Activated T-helper 17 cell treated with anti-CD3 and anti-CD28 coated beads, Interleukin-2, amount 50 U/mL, for 72 hours (primary cell): ENCODE measurements at places on chromosomes 12 and 14.

DNA sequence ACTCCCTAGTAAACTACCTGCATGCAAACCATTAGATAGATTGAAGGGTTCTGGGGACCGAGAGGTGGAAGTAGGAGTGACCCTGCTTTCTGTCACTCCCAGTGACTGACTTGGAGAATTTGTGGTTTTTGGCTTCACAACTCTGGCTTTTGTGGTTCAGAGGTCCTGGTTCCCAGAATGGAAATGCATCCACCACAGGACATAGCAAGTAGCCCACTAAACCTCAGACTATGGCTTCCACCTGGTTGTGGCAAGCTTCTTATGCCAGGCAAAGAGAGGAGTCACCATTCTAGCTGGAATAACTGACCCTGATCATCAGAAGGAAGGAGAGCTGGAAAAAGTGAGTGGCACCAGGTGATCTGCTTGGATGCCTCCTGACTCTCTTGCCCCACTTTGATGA lies 162.4 kb upstream of the TMEM260 start:
- no peak for ATAC-seq

DNA sequence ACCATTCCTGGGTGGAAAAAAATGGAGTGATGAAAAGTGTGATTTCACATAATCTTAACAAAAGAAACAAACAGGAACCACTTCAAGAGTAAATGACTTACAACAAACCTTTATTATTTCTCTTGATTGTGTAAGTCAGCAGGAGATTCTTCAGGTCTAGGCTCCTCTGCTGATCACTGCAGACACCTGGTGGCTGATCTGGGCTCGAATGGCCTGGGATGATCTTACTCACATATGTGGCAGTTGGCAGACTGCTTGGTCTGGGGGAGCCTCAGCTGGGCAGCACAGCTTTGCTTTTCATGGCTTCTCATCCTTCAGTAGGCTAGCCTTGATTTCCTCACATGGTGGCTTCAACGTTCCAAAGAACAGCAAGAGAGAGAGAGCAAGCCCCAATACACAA lies 215.4 kb upstream of the PRICKLE1 start:
- no peak for ATAC-seq

GRCh38 chr12:129530984-129531383 lies 372.8 kb downstream of the TMEM132D start:
- ATAC-seq: no peak

DNA sequence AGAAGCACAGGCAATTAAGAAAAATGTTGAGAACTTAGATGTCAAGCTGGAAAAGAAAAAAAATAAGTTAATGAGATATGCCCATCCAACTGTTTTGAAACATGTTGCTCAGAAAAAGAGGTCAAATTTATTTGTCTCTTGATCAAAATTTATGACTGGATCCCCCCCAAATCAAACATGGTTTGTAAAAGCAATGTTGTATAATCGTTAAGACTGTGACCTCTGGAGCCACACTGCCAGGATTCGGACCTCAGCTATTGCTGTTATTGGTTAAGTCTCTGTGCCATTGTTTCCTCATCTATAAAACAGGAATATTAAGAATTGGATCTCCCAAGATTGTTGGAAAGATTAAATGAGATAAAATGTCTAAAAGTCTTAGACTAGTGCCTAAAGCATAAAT lies 51.9 kb upstream of the LRRK2 start:
- ATAC-seq: no peak

DNA sequence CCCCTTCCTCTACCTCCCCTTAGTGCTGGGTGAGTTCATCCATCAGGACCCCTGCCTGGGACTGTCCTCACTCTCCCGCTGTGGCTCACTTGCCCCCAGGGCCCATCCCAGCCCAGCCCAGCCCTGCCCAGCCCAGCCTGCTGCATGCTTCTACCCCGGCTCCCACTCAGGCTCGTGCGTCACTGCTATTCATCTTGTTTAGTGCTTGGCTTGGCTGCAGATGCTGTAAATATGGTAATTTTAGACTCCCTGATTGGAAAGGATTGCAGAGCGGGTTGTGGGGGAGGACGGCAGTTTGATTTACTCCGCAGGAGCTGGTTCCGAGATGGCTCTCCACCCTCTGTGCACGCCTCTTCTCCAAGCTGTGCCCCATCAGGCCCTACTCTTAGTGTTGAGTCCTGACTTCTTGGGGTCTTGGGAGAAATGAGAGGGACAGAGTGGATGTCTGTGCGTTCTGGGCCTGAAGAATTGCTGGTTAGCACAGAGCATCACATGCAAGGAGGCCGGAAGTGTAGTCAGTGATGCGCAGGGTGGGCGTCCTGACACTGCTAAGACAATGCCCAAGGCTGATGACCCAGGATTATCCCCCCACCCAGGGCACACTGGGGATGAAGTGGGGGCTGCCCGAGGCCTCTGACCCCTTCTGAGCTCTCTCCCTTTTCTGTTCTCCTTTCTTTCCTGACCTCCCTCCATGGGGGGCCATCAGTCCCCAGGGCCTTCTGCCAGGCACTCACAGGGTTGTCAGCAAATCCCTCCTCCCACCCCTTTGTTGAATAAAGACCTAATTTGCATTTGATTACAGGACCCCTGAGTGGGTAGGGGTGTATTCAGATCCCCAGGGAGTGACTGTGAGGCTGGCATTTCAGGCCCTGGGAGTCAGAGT lies 244.4 kb downstream of the ZFP36L1 start:
- ATAC-seq: no peak

DNA sequence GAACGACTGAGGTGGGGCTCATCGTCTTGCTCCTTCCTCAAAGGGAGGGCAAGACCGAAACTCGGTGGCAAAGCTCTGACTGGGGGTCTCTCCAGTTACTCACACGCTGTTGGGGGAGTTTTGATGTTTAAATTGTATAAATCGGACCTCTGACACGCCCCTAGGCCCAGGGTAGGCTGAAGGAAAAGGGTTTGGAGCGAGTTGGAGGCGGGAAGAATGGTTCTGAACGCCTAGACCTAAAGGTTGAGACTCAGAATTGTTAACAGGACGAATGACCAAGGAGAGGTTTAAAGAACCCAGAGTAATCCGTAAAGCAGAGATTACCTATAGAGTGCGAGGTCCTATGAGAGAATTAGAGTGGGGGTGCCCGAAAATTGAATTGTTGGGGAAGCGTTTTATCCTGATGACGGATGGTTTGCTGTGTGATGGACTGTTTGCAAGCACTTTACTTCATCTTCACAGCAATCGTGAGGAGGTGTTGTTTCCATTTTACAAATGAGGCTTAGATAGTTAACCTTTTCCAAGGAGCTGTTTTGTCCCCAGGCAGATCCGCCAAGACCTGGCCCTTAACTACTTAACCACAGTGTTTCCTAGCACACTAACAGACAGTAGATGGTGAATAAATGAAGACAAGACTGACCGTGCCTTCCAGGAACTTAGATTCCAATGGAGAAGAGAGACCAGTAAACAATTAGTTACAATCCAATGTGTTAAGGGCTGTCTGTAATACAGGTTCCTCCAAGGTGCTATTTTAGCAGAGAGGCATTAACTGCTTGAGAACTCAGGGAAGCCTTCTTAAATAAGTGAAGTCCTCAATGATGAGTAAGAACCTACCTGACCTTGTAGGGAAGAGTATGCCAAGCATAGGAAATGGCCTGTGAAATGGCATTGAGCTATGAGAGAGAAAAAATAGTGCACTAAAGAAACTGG lies 929 bp upstream of the UBE2N start:
- ATAC-seq: no peak

DNA sequence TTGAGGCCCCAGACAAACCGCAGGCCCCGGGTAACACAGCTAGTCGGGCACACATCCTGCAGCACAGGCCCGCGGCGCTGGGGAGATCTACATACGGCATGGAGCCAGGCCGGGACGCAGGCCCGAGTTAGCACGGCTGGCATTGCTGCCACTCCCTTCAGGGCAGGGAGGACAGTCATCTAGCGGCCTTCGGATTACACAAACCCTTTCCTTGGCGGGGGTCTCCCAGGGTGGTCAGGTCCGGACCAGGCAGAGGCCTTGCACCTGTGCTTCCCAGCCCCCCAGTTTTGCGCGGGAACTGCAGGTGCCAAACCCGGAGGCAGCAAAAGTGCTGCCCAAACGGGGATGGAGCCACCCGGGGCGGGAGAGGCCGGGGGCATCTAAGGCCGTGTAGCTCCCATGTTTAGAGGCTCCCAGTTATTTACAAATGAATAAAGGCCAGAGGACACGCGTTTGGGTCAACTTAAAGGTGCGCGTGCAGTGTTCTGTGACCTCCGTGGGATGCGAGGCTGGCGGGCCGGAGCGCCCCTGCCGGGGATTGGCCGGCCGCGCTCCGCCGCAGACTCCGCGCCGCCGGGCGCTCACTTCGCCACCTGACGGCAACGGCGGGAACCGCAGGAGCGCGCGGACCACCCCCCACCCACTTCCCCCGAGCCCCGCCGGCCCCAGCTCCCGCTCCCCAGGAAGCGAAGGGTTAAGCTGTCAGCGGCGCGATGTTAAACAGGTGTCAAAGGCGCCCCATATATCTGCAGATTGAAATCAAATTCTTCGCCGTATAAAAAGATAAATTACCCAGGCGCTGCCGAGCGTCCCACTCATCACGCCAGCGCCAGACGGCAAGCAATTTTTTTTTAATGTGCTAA lies 18.1 kb downstream of the VSX2 start:
- ATAC-seq: peak; percentile 91
